Erythroblast (primary cell): ENCODE measurements at places on chromosomes 4 and X.
A peak's percentile ranks its signal among the peaks of the same experiment; 100 is the strongest.

DNA sequence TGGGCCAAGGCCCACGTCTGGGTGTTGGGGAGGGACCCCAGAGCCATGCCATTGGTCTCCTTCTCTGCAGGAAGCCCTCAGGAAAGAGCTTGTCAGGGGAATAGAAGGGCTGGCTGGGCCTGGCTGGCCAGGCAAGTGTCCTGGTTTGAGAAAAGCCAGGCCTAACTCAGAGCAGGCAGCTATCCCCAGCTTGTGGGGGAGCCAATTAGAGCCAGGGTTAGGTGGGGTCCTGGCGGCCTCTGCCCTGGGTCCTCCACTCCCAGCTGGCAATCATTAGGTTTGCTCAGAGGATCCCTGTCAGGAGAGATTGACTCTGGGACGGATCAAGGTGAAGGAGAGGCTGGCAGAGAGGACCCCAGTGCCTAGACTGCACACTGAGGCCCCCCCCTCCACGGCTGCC, 64.8 kb downstream of the PJA1 start:
- DNase-seq: no peak

DNA sequence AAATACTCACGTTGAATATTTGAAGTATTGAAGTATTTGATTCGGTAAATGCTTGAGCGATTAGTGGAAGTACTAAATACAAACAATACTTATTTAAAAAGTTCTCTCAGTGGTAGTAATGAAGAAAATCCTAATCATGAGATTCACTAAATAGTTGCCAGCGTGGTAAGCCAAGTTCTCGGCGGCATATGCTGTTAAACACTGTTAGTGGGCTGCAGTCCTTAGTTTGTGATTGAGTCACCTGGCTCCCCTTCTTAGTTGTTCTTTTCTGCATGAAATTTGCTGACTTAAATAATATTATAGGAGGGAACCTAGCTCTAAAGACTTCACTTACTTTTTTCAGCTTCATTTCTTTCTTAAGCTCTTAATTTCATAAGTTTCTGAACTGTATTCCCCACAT, 51.4 kb downstream of the STIM2 start:
- DNase-seq: no peak

- no peak for DNase-seq
These were observed 69.3 kb upstream of the FAM241A start for GRCh38 chr4:112075906-112076305.

DNA sequence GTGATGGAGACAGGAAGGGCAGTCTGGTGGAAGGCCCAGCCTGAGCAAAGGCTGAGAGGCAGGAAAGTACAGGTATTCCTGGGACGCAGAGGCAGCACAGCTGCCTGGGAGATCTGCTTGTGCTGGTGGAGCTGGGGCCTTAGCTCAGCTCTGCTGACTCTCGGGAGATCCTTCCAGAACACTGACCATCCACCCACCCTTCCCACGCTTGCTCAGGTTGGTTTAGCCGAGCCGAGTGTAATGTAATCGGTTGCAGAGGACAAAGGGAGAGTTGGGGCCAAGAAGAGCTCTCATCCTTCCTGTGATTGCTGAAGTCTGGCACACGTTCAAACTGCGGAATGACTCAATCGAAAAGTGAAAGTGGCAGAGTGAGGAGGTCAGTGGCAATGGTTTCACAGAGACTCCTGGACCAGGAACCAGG, 43.1 kb upstream of the GPR78 start:
- peak; percentile 16 for DNase-seq

- DNase-seq: no peak
These were observed 534.7 kb downstream of the ANKRD50 start for GRCh38 chr4:124177647-124178425.

- no peak for DNase-seq
These were observed 49.2 kb upstream of the SCRG1 start for GRCh38 chr4:173448103-173448502.

DNA sequence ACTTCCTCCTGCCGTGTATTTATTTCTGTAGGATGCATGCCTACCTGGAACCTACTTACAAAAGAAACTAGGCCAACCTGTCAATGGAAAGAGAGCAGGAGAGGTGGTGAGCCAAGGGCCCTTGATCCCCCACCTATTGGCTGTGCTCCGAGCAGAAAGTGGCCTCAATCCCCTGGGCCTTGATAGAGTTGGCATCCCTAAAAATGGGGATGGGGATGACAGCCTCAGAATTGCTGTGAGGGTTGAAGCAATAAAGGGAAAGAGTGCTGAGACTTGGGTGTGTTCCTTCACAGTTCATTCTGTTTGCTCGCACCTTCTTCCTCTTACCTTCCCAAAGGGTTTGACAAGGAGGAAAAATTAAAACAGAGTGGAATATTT, 314.7 kb downstream of the STK32B start:
- DNase-seq: no peak

GRCh38 chr4:150722908-150723362, 141.0 kb downstream of the MAB21L2 start:
- DNase-seq: peak; percentile 35

DNA sequence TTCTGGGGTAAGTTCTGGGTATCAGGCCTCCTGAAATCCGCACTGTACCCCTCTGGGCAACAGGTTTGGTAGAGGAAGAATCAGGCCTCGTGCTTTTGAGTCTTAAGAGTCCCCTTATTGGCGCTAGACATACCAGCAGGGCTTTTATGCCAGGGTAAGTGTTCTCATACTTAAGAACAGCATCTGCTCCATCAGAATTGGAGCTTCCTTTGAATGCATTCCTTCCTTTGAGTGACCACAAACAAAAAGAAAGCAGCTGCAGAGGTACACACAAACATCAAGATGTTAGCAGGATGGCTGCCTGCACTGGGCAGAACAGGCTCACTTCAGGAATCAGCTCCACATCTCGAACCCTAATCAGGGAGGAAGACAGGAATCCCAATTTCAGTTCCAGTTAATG, 156.8 kb downstream of the MGST2 start:
- no peak for DNase-seq

GRCh38 chrX:154727871-154728270, 23.0 kb downstream of the GAB3 start:
- no peak for DNase-seq

GRCh38 chrX:68193234-68193633, 240.1 kb downstream of the OPHN1 start:
- DNase-seq: no peak

DNA sequence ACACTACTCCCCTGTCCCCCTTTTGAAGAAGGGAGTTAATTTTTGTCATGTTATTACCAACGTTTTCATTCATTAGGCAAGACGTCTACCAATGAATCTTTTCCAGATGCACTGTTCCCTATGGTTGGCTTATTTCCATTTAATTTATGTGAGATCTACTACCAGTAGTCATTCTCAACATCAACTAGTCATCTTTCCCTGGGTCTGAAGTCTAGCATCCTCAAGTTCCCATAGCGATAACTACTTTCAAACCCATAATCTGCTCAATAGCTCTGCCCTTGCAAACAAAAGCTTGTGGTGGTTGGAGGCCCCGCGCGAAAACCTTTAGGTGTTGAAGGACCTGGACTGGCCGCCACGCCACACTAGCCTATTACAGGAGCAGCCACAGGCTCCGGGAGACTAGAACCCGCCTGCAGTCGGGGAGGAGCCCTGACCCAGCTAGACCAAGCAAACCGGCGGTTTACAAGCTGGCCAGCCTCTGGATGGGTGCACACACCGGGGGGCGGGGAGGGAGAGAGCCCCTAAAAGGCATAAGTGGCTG, 746 bp downstream of the PPAT start:
- DNase-seq: peak; percentile 80

GRCh38 chr4:173505924-173506518, 24.0 kb downstream of the HAND2 start:
- DNase-seq: peak; percentile 51

- no peak for DNase-seq
These were observed 4.7 kb upstream of the PCDH18 start for GRCh38 chr4:137536789-137537561.

- DNase-seq: no peak
These were observed 82.8 kb downstream of the PPP4R3C start for GRCh38 chrX:27380163-27380845.

- DNase-seq: no peak
These were observed 84.7 kb downstream of the CENPC start for GRCh38 chr4:67460574-67460973.

GRCh38 chr4:145189981-145190380, 9.6 kb upstream of the OTUD4 start:
- no peak for DNase-seq

DNA sequence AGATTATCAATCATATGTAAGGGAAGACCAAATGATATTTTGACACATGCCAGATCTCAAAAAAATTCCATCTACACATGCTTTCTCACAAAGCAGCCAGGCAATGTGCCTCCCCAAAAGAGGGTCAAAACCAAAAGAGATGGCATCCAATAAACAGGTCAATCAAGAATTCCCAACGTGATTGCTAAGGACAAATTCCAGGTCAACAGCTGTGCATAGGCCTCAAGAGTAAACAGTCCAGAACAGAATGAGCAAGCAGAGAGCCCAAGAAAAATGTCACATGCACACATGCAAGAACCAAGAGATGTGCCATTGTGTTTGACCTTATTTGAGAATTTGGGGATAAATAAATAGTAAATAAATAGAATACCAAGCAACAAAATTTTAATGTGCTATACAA, 136.7 kb downstream of the APBB2 start:
- no peak for DNase-seq

GRCh38 chr4:80811406-80811805, 219.1 kb upstream of the BMP3 start:
- no peak for DNase-seq

DNA sequence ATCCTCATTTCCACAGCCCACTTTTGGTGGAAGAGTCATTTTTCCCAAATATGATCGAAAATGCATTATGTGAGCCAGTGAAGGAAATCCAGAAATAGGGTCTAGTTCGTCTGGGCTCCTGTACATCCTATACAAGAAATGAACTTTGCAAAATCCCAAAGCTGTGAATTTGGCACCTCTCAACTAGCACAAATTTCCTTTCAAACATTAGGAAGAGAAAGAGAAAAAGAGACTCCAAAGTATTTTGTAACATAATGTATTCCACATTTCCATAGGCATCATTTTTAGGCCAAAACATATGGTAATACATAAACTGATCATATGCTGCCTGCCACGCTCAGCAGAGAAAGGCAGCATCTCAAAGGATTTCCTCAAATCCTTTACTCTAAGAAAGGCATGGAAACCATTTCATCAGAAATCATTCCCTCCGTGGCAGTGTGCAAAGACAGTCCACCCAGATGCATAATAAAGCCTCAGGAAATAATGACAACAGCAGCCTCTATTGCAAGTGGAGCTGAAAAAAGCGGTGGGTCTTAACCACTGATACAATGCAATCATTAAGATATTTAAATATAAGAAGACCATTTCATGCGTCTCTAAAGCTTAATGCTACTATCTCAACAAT, 56.8 kb downstream of the ANOS1 start:
- DNase-seq: no peak

DNA sequence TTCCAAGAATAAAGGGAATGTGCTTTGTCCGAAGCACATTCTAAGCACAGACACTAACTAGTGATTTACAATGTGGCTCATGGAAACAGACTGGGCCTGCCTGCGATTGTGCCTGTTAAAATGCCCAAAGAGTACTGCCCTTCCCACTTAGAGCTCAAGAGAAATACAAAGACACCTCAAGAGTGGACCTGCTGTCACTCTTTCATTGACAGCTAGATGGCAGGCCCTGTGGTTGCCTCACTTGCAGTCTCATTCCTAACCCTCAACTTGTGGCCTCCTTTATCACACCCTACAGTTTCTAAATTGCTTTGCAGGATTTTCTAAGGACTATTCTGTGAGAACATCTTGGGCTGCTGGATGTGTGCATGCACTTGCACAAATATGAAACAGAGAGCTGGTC, 331.0 kb upstream of the EMCN start:
- DNase-seq: no peak

- no peak for DNase-seq
These were observed 84.0 kb upstream of the SCOC start for GRCh38 chr4:140289486-140289885.

GRCh38 chrX:75131973-75132627, 24.0 kb downstream of the ABCB7 start:
- DNase-seq: no peak

- no peak for DNase-seq
These were observed 143.6 kb downstream of the APBB2 start for GRCh38 chr4:41070516-41071281.

- DNase-seq: no peak
These were observed 276.6 kb downstream of the BCOR start for GRCh38 chrX:39820938-39821708.

DNA sequence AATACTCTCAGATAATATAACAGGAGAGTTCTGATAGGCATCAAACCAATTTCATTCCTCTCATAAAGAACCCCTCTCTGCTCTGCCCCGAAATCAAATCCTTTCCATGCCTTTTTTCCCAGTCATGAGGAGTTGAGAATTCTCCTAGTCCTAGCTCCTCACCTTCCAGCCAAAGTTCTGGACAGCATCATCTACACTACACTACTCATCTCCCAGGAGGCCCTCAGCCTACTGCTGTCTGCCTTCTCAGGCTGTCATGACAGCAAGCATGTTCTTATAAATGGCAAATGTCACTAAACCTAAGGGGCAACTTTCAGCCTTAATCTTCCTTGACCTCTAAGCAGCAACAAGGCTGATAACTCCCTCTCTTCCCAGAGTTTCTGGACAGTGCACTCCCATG, 26.6 kb downstream of the MAPK10 start:
- no peak for DNase-seq

GRCh38 chr4:105472871-105473323, 965 bp downstream of the PPA2 start:
- DNase-seq: no peak

DNA sequence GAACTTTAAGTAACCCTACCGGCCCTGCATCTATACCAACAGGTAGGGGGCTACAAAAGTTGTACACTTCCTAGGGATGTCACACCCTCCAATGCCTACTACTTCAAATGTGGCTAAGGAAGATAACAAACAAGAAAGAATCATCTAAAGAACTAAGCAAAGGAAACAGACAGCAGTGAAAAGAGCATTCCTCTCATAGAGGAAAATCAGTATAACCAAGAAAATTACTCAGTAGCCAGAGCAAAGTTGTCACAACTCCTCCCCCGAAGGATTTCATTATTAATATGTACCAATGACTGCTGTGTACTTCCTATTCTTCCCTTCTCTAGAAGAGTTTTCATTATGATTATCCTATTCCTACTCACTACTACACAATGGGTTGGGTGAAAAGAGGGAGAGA, 12.6 kb downstream of the ANKRD17 start:
- DNase-seq: peak; percentile 76

DNA sequence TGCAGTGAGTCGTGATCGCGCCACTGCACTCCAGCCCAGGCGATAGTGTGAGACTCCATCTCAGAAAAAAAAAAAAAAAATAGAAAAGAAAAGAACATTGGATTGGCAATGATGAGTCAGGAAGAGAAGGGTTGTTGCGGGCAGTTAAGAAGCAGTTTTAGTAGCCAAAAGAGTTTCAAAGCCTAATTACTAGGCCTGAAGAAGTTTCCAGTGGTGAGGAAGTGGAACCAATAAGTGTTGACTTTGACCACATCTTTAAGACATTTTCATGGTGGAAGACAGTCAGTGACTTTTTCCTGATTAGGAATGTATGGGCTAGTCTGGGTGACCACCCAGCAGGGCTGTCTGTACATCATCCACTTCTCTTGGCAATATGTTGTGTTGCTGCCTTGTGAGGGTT, 442.3 kb downstream of the AFF2 start:
- no peak for DNase-seq

- DNase-seq: no peak
These were observed 85.4 kb downstream of the GPRIN3 start for GRCh38 chr4:89222170-89222569.
